ENCODE measurements at places on chromosomes 13 and 19.

- peak; percentile 72 for DNase-seq
Measured at GRCh38 chr19:19540715-19541515, 2.9 kb downstream of the CILP2 start.

GRCh38 chr19:52897138-52897935, at the start of gene ZNF320:
ZNF320 (minus strand) TSS chr19:52897635; CDS start chr19:52890255, 7,380 bp downstream.
- DNase-seq: peak; percentile 87

GRCh38 chr13:100648354-100648753, 26.2 kb downstream of the TMTC4 start:
- no peak for DNase-seq

DNA sequence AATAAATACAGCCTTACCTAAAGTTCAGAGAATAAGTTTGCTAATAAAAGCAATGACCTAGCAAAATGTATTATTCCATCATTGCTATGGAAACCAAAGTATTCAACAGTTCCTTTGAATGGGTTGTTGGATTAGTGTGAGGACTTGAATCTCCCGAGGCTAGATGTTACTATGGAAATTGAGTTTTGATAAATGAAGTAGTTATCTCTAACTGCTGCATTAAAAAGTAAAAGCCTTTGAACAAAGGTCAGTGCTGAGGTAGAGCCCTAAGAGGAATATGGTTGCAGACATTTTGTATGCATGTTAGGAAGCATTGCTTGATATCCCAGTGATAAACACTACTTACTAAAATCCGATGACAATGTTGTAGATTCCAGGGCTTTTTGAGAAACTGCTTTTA, 6.2 kb downstream of the KLF5 start:
- no peak for DNase-seq

- no peak for DNase-seq
Measured at GRCh38 chr19:16106121-16106520, 5.6 kb upstream of the RAB8A start.

DNA sequence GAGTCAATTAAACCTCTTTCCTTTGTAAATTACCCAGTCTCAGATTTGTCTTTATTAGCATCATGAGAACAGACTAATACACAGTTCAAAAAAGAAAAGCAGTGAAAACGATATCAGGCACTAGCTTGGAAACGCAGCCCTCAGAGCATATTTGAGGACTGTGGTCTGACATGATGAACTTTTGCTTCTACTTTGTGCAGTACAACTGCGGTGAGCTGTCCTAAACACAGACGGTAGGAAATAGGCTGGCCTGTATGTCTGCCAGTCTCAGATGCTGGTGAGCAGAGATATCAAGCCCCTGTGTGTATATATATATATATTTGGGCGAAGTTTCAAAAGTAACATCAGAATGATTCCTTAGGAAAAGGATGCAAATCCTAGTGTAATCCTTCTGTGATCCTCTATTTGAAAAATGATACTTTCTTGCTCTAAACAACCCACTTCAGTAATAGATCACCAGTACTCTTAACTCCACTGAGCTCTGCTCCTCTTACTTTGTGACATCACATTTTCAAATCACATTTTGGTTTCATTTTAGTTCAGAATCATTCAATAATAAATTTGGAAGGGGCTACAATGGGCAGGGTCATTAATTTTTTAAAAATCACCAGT, 74.4 kb downstream of the TNFRSF19 start:
- no peak for DNase-seq

DNA sequence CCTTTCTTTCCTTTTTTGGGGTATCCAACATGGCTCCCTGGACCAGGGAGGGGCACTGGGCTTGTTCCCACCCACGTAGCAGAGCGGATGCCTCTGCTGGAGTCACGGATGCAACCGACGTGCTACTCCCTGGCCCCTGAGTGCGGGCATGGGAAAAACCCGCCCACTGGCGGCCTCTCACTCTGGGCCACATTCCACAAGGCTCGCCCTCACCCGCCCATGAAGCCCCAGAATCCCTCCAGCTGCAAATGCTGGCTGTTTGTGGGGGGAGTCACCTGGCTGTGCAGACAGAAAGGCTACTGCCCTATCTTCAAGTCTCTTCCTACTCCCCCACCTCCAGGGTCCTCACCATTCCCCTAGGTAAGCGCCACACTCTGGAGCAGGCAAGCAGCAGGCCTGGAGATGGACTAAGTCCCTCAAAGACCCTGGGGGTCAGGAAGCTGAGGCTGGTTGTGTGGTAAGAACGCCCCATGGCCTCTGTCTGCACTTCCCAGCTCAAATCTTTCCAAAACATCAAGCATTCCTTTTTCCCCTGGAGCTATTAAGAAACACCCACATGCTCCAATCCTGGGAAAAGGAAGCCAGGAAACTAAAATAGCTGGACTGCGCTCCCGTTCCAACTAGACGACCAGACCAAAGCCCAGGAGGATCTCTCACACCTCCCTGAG, 17.9 kb upstream of the EPHX3 start:
- DNase-seq: no peak

DNA sequence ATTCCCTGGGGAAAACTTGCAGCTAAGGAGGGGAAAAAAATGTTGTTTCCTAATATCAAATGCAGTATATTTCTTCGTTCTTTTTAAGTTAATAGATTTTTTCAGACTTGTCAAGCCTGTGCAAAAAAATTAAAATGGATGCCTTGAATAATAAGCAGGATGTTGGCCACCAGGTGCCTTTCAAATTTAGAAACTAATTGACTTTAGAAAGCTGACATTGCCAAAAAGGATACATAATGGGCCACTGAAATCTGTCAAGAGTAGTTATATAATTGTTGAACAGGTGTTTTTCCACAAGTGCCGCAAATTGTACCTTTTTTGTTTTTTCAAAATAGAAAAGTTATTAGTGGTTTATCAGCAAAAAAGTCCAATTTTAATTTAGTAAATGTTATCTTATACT, 33.6 kb downstream of the TNFSF11 start:
- no peak for DNase-seq

DNA sequence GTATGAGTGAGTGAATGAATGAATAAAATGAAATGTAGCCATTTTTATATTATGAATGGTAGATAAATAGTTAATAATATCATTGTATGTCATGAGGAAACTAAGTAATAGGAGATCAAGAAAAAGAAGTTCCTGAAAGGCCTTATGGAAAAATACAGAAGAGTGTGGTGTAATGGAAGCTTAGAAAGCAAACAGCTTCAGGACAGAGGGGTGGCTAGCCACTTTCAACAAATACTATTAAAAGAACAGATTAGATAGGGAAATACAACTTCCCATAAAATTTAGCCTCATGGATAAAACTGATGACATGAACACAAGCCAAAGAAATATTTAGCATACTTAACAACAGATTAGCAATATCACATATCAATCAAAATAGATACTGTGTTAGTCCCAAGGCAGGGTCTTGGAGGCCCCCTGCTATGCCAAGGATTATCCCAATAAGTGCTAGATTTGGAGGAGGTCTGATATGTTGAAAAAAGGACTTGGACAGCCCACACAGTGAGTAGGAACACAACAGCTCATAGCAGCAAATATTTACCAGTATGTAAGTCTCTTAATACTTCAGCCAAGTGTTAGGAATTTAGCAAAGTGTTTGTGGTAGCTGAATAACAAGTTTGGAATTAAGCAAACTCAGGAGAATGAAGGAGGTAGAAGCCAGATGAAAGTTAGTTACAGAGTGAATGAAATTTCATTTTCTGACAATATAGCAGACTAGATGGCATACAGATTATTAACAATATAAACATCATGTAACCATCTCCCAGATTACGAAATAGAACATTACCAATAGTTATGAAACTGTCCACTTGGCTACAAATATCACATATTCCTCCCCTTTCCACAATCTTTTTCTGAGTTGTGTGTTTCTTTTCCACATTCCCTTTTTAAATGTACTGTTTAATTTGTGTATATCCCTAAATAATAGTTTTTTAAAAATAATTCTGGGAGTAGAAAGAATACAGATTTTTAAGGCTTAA, 1632.0 kb downstream of the PCDH9 start:
- no peak for DNase-seq

GRCh38 chr13:27271570-27272096, 1.0 kb downstream of the RASL11A start:
- no peak for DNase-seq

GRCh38 chr13:88752041-88752440, 1080.9 kb downstream of the SLITRK5 start:
- peak; percentile 86 for DNase-seq

- DNase-seq: peak; percentile 91
Measured at GRCh38 chr19:45677351-45678230, 9.6 kb downstream of the GIPR start.

DNA sequence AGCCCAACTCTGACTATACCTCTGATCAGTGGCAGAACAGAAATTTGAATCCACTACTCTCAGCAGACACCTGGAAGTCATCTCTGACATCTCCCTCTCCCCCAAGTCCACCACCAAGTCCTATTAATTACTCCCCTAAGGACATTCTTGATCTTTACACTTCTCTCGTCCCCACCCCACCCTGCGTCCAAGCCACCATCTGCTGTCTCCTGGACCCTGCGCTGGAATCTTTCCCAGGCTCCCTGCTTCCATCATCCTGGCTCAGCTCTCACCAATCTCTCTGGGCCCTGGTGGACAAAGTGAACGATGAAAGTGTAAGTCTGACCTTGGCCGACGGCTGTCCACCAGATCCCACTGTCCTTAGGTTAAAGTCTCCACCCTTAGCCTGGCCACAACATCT, 145.6 kb upstream of the GJB6 start:
- DNase-seq: no peak

DNA sequence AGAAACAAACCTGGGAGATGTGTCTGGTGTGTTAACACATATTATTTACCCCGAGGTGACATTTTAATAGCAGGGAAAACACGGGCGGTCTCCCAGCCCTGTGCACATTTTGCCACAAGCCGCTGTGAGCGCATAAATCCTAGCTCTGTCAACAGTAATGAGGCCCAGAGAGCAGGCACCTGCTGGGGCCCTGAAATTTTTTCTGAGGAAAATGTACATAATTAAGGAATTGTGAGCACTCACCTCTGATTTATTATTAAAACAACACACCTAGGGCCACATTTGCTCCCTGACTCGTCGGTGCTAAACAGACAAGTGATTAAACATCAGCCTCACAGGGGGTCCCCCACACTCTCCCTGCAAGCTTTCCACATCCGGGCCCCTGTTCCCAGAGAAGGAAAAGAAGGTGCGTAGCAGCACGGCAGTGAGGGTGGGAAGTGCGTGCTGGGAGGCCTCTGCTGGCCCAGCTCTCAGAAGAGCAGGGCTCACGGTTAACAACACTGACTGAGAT, 616.3 kb downstream of the UQCRFS1 start:
- no peak for DNase-seq

DNA sequence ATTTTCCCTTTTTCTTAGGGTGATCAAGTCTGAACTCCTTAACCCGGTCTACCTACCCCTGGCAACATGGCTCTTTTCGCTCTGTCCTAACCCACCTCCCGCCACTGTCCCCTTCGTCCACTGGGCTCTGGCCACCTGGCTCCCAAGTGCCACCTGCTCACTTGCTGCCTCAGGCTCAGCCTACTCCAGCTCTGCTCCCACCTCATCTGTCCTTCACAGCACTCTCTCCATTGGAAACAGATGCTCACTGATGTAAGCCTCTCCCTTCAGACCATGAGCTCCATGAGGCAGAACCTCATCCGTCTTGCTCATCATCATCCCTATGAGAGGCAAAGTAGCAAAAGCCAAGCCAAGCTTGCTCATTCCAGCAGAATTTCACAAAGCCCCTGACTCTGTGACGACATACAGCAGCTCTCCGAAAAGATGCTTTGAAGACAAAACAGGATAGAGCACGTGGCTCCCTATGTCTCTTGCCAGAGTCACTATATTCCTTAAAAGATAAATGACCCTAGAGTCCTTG, 35.3 kb upstream of the AMER2 start:
- no peak for DNase-seq

- no peak for DNase-seq
Measured at GRCh38 chr19:21789466-21790085, 22.2 kb upstream of the ZNF100 start.

GRCh38 chr13:53041968-53042516, 13.4 kb downstream of the OLFM4 start:
- DNase-seq: no peak

DNA sequence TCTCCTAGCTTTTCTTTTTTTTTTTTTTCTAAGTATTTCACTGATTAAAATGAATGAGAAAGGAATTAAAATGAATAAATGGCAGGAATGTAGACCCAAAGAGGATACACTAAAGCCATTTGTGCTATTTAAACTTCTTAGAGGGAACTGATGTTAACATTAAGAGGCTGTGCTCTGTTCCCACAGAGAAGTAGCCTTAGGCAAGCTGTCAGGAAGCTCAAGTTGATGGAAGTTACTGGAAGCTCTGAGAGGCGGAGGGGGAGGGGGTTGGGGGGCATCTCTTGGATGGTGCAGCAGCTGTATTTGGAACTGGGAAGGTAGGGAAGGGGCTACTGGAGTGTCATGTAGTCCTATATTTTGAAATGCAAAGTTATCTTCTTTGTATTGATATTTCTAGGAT, 168.2 kb downstream of the DNAJC15 start:
- no peak for DNase-seq

- no peak for DNase-seq
Measured at GRCh38 chr19:35314858-35315470, 14.0 kb upstream of the CD22 start.

GRCh38 chr13:98252931-98253470, 75.9 kb upstream of the RNF113B start:
- no peak for DNase-seq

GRCh38 chr19:41308450-41309179, 1.4 kb upstream of the CCDC97 start:
- DNase-seq: peak; percentile 79

DNA sequence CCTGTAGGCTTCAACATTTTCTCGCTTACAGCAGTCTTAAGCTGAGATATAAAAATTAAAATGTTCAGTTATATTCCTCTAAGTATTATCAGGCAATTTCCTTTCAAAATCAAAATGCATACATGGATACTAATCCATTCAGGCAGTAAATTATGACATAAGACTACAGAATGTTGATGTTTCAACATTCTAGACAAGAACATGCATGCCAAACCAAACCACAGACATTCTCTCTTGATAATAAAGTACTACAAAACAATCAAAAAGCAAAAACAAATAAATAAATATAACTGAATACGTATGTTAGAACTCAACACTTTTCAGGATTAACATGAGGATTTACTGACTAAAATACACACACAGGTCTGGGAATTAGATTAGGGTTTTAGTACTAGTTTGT, 7.7 kb downstream of the DIS3 start:
- DNase-seq: no peak

DNA sequence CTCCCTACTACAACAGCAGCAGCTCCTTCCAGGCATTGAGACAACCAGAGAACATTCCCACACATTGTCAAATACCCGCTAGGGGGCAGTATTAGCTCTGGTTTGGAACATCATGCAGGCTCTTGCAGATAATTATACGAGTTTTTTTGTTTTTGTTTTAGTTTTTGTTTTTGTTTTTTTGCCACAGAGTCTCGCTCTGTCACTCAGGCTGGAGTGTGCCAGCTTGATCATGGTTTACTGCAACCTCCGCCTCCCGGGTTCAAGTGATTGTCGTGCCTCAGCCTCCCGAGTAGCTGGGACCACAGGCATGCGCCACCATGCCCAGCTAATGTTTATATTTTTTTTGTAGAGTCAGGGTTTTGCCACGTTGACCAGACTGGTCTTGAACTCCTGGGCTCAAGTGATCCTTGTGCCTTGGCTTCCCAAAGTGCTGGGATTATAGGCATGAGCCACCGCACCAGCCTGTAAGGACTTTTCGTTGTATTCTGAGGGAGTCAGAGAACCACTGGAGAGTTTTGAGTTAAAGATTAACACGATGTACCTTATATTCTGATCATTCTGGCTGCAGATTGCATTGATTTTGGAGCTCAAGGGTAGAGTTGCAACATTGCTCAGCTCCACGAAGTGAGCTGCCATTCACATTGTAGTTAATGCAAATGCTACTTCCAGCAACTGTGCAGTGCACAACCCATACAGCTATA, 41.7 kb upstream of the CEACAM20 start:
- DNase-seq: peak; percentile 47

- no peak for DNase-seq
Measured at GRCh38 chr13:53015971-53016370, 12.6 kb upstream of the OLFM4 start.
